ENCODE measurements at places on chromosomes 3 and 15.

DNA sequence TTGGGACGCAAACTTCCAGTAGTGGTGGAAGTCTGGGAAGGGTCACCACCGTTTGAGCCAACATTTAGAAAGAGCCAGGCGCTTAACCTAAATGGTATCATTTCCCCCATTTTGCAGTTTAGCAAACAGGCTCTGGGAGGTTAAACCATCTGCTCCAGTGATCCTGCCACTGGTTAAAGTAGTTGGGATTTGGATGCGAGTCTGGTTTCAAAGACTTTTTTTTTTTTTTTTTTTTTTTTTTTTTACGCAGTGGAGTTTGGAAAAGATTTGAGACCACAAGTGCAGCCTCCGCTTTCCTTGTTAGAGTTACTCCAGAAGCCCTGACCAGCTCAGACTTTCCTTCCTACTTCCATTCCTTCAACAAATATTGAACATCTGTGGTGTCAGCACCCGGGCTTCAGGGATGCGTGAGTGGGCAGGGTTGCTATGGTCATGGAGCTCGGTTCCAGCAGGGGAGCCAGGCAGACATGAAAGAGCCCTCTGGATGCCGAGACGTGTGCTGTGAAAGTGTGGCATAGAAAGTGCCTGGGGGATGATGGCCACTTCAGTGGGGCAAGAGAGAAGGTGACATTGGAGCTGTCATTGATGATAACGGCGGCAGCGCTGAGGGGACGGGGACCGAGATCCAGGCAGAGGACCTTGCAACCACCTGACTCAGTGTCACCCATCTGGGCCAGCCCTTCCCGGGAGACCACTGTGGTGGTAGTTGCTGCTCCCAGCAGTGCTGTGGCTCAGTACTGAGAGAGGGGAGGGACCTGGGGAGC is 1.1 kb upstream of the RNU6-1 start:
- DNase-seq: no peak

DNA sequence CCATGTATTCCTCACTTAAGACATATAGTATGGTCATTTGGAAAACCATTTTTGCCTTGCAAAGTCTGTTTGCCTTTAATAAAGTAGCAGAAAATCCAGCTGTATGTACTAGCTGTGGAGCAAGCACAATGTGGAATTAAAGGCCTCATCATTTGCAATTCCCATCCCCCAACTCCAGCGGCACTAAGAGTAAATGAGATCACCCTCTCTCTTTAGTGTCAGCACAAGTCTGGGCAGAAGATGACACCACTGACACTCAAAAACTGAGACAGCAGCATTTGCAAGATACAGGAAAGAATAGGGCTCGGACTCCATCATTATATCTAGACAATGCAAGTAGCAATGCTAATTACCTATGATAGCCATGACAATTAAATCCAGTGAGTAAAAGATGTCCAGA is 24.7 kb upstream of the DYNC1LI1 start:
- DNase-seq: no peak

- no peak for DNase-seq
Measured at GRCh38 chr15:58016581-58017175, 48.8 kb downstream of the ALDH1A2 start.

DNA sequence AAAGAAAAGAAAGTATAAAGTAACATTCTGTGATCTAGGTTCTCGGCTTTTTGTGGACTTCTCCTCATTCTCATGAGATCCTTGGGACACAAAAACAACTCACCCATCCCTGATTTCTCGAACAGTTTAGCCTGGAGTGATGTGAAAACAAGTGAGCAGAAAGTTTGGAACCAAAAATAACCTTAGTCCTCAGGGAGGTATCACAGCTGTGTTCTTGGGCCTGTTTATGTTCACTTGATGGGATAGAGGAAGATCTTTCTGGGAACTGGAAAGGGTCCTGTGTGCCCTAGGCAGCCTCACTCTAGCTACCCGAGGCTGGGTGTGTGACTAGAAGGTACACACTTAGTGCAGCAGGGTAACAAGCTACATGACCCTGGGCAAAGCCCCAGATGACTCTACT is 308.8 kb upstream of the PDZRN3 start:
- no peak for DNase-seq

All from NCI-H1436 treated with DMSO at 0.1 percent for 48 hours (cell line).